ENCODE measurements at places on chromosomes 1 and 21.
A peak's percentile ranks its signal among the peaks of the same experiment; 100 is the strongest.

- H3K27ac ChIP-seq = peak overlapping the region; percentile 24
- no peaks in the 10 kb centered on the region for H3K27me3 ChIP-seq
- no peak for DNase-seq
- H3K36me3 ChIP-seq = peaks cover 5% of the 10 kb centered on the region
- H3K4me1 ChIP-seq = peaks cover 31% of the 10 kb centered on the region
Observed at GRCh38 chr21:43905726-43906455, 40.9 kb downstream of the AGPAT3 start.

GRCh38 chr1:243345205-243345604, 89.4 kb downstream of the SDCCAG8 start:
- H3K4me1 ChIP-seq = peaks cover 8% of the 10 kb centered on the region
- no peak for DNase-seq
- H3K36me3 ChIP-seq = peaks cover 8% of the 10 kb centered on the region

- H3K36me3 ChIP-seq = peaks cover 3% of the 10 kb centered on the region
- no peak overlapping the region for H3K4me3 ChIP-seq
- no peak for DNase-seq
- no peaks in the 10 kb centered on the region for H3K4me1 ChIP-seq
- H3K27ac ChIP-seq = no peak overlapping the region
Observed at GRCh38 chr1:30422251-30422650, 301.1 kb downstream of the MATN1 start.

DNA sequence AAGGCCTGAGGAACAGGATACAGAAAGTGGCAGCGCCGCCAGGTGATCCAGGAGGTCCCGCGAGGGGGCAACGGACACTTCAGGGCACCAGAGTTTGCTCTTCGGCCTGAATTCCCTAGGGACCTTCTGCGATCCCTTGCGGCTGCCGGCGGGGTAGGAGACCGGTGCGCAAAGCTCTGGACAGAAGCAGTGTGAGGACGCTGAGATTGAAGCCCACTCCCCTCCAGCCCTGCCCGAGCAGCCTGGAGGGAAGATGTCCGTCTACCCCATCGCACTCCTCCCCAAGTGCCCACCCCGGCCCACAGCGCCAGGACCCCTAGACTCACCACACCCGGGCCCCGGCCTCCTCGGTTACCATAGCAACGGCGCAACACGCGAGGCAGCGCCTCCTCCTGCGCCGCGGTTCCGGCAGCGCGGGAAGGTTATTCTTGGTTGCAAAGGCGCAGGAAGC, at the start of gene ANKRD45:
ANKRD45 (minus strand) TSS at position 361 of the 451 bp plus-strand sequence. CDS start 10,433 bp downstream, outside the sequence.
- no peak for DNase-seq
- peaks cover 51% of the 10 kb centered on the region for H3K27me3 ChIP-seq
- H3K36me3 ChIP-seq = peaks cover 6% of the 10 kb centered on the region
- peaks cover 6% of the 10 kb centered on the region for H3K4me1 ChIP-seq
- no peak within 1 kb of the TSS for H3K27ac ChIP-seq

- H3K4me1 ChIP-seq = peaks cover 10% of the 10 kb centered on the region
- no peak overlapping the region for H3K4me3 ChIP-seq
- no peak overlapping the region for H3K27ac ChIP-seq
- H3K36me3 ChIP-seq = peaks cover 2% of the 10 kb centered on the region
Observed at GRCh38 chr1:117578466-117578865, 27.4 kb upstream of the TENT5C start.

Measured in T-helper 17 cell (primary cell).